ENCODE measurements at places on chromosomes 7 and 10. TPM values are rescaled to one million over a fixed set of nuclear protein-coding genes. Genes with fewer than 3 reads are reported as not detected.

- DNase-seq = no peak
These were observed 1.1 kb upstream of the PPP1R9A start for GRCh38 chr7:94906065-94906851.

DNA sequence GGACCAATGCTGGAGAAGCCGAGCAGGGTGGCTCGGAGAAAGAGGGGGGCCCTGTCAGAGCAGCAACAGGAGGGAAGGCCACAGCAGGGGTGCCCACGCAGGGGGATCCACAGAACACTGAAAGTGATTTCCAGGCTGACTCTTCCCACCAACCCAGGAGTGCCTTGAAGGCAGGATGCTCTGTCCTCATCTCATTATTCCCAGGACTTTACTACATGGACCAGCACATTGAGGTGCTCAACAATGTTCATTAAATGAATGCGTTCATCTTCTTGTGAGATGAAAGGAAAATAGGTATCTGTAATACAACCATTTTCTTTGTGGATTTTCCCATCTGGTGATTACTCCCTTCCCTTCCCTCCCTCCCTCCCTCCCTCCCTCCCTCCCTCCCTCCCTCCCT is 71.0 kb downstream of the COL26A1 start:
- DNase-seq = no peak

DNA sequence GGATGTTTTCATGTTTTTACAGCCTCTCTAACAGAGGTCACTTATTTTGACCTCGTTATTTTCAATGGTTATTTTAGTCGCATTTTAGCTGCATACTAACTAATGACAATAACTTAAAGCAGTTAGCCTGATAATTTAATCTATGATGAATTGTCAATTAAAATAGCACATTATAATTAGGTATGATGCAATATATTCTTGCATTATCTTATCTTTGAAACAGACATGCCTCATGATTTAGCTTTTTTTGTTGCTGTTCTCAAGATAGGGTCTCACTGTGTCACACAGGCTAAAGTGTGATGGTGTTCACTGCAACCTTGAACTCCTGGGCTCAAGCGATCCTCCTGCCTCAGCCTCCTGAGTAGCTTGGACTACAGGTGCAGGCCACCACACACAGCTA is 126.4 kb downstream of the KBTBD2 start:
- no peak for DNase-seq

DNA sequence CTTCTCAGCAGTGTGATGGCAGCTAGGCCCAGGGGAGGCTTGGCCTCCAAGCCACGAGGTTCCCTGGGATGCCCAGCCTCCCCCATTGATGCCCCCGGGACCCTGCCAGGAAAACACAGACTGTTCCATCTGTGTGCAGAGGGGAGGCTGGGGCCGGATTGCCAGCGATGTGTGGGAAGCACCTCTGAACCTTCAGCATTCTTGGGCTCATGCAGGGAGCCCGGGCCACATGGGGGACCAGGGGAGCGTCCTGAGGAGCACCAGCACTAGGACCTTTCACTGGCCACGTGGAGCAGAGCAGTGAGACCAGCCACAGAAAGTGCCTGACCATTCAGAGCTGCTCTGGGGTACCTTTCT is 2.6 kb downstream of the IMPDH1 start:
- DNase-seq = no peak

- no peak for DNase-seq
These were observed 124.1 kb downstream of the MAD1L1 start for GRCh38 chr7:2108501-2109250.

DNA sequence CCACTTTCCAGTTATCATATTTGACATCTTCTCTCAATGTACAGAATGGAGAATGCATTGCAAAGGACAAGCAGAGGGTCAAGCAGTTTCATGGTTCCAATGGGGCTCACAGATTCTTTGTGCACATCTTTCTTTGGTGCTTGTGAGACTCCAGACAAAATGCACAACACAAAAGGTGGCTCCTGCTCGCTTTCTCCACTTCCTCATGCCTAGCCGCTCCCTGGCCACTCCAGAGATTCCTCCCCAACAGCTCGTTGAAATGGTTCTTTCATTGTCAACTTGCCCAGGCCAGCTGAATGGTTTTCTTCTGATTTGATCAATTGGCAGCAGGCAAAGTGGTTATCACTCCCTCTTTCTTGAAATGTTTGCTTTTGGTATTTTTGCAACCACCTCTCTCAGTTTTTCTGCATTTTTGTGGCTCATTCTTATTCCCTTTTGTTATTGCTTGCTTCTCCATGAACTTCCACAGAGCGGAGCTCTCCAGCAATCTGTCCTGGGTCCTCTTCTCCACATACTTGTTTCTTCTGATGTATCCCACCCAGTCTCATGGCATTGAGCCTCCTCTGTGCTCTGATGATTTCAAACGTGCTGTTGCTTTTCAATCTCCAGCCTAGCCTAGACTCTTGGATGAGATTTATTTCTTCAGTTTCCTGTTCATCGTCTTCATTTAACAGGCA is 507.8 kb upstream of the MKI67 start:
- DNase-seq = no peak

GRCh38 chr7:101066141-101066832 is 19.0 kb upstream of the TRIM56 start:
- DNase-seq = peak; percentile 25

DNA sequence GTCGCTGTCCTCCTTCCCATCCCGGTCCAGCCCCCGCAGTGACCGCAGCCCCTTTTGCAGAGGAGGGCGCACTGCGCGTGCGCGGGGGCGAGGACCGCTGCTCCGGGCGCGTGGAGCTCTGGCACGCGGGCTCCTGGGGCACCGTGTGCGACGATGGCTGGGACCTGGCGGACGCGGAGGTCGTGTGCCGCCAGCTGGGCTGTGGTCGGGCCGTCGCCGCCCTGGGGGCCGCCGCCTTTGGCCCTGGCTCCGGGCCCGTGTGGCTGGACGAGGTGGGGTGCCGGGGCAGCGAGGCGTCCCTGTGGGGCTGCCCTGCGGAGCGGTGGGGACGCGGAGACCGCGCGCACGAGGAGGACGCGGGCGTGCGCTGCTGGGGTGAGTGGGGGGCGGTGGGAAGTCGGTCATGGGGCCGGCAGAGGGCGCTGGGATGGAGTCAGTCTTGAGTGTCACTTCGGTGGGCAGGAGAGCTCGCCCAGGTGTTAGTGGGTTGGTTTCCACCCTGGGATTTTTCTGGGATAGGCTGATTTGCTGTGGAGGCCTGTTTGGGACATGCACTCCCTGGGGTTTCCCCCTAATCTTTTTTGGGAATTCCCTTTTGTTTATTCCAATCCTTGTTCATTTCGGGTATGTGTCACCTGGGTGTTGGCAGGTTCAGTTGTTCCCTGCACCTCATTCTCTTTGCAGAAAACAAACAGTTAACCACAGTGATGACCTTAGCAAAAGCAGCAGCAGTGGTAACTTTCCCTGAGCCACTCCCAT is 11.6 kb downstream of the SCART1 start:
- DNase-seq = no peak

GRCh38 chr7:117152213-117153007 is 170.4 kb downstream of the WNT2 start:
- no peak for DNase-seq

The INMT gene
- 24.8 TPM for total RNA-seq

The ACADSB gene
- 24.0 TPM for total RNA-seq

The ABCF2 gene
- total RNA-seq = 14.1 TPM
